ENCODE measurements at places on chromosomes 5 and 9.

GRCh38 chr9:71202931-71203330, 81.5 kb upstream of the TRPM3 start:
- no peak for DNase-seq

GRCh38 chr5:31232273-31232888, 38.9 kb downstream of the CDH6 start:
- peak; percentile 39 for DNase-seq

DNA sequence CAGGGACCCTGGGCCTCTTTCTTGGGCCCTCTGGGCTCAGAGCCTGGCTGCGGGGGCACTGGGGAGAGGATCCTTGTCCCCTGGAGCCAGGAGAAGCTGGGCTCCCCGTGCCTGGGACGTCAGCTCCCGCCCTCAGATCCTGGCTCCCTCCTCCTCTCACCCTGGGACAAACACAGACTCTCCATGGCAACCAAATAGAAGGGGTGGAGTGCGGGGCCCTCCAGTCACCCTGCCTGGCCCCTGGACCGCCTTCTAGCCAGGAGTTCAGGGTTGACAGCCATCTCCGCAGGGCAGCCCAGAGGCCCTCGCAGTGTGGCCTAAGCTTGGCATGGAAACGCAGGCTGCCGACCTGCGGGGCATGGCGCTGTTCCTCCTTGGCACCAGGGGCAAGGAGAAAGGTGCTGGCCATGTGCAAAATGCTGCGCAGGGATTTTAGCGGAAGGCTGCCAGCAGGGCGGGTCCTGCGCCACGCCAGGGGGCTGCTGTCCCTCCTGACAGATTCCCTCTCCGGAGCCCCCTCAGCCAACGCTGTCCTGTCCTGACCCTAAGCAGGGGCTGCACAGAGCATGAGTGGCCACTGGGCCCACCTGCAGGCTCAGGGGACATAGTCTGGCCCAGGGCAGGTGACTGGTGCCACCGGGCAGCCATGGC, 1.0 kb downstream of the ZDHHC11 start:
- no peak for DNase-seq

- no peak for DNase-seq
These were observed 68.2 kb downstream of the EBF1 start for GRCh38 chr5:159031513-159031912.

- peak; percentile 73 for DNase-seq
These were observed 74.7 kb downstream of the FGF1 start for GRCh38 chr5:142611154-142611553.

DNA sequence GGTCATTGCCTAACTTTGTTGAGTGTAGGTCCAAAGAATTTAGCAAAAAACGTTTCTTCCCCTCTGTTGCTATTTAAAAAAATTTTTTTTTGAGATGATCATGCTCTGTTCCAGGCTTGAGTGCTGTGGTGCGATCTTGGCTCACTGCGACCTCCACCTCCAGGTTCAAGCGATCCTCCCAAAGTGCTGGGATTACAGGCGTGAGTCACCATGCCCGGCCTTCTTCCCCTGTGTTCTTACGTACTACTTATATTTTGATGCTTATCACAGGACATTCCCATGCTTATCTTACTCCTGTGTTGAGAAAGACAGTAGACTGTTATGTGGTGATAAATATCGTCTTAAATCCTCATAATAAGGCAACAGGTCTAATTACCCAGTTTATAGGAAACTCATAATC, 2.5 kb downstream of the ACER2 start:
- no peak for DNase-seq

DNA sequence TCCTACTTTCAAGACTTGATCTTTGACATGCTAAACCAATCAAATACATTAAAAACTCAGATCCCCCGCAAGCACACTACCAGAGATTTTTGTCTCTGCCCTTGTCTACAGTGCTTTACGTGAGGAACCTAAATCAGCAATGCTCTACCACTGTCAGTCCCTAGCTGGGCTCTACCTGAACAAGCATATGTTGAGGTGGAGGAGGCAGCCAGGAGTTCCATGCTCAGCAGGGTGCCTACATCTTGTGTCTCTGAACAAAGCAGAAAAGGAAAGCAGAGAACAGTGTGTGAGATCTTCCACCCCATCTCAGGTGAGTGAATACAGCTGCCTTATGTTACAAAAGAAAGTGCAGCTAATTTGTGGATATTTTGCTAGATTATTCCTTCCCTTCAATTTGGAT, 255.0 kb downstream of the NDUFS4 start:
- DNase-seq = no peak

GRCh38 chr9:133647148-133647547, 11.0 kb downstream of the DBH start:
- DNase-seq = no peak

DNA sequence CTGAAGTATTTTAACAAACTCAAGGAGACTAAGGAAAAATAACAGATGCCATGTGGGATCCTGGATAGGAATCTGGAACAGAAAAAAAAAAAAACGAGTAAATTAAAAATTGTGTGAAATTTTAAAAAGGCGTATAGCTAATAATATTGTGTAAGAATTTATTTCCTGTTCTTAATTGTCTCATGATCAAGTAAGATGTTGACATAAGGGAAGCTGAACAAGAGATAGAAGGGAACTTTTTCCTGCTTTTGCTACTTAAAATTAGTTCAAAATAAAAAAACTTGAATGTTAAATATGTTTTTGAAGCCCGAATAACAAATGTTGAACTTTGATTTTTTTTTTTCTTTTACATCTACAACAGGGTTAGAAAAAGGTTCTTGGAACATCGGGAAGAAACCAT, 10.5 kb downstream of the SNAPC3 start:
- DNase-seq = no peak

GRCh38 chr5:170525470-170526211, 21.8 kb downstream of the KCNIP1 start:
- no peak for DNase-seq

DNA sequence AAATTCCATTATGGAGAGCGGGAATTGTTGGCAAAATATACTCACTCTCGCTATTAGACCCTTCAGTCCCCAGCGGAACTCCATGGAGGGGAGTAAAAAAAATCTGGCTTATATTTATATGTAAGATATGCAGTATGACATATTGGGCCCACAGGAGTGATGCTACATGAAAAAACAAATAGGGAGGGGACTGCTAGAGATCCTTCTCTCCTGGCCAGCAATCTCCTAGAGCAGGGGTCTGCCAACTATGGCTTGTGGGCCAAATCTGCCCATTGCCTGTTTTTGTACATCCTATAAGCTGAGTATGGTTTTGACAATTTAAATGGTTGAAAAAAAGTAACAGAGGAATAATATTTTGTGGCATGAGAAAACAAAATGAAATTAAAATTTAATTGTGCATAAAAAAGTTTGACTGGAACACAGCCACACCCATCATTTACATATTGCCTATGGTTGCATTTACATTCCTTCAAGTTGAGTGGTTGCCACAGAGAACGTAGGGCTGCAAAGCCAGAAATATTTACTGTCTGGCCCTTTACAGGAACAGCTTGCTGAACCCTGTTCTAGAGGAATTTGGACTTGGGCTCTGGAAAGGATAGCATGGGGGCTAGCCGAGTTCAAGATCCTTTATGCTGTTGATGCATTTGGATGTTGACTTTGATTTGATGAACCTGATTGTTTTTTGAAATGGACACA, 197.3 kb upstream of the CLINT1 start:
- no peak for DNase-seq

DNA sequence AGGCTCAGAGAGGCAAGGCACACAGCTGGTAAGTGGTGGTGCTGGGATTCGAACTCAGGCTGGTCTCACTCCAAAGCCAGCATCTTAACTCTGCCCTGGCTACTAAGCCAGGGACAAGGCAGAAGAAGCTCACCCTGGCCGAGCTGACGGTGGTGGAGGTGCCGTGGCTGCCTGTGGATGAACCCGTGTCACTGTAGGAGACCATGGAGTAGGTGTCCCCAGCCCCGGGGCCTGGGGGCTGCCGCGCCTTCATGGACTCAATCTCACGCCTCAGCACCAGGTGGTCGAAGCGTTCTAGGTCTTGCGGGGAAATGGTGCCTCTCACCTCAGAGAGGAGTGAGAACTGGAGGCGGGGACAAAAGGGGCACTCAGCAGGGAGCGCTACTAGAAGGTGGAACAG, 35.4 kb upstream of the AKNA start:
- DNase-seq = no peak

GRCh38 chr9:121455527-121456239, 44.0 kb downstream of the GGTA1 start:
- no peak for DNase-seq

- DNase-seq = no peak
These were observed 752 bp downstream of the TSSK1B start for GRCh38 chr5:113433862-113434612.

GRCh38 chr9:71767776-71768321, 464 bp downstream of the CEMIP2 start:
- no peak for DNase-seq

DNA sequence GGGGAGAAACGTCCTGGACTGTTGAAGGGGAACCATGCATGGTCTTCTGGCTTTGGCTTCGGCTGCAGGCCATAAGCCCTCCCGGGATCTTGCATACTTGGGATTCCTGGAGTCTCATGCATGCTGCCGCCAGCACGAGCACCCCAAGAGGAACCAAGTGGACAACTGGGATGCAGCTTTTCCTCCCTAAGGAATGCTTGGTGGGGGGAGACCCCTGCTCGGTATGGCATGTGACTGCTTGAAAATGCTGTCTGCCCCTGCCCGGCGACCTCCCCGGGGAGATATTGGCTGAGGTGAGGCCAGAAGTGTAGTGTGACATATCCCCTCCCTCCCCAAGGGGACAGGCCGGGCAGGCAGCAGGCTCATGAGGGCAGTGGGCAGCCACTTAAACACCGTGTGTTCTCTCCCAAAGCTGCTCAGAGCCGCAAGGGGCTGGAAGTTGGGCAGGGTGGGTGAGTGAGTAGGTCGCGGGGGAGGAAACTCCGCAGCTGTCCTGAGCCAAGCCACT, 15.7 kb downstream of the TMEM171 start:
- DNase-seq = no peak

GRCh38 chr5:30768056-30768690, 425.3 kb upstream of the CDH6 start:
- no peak for DNase-seq

DNA sequence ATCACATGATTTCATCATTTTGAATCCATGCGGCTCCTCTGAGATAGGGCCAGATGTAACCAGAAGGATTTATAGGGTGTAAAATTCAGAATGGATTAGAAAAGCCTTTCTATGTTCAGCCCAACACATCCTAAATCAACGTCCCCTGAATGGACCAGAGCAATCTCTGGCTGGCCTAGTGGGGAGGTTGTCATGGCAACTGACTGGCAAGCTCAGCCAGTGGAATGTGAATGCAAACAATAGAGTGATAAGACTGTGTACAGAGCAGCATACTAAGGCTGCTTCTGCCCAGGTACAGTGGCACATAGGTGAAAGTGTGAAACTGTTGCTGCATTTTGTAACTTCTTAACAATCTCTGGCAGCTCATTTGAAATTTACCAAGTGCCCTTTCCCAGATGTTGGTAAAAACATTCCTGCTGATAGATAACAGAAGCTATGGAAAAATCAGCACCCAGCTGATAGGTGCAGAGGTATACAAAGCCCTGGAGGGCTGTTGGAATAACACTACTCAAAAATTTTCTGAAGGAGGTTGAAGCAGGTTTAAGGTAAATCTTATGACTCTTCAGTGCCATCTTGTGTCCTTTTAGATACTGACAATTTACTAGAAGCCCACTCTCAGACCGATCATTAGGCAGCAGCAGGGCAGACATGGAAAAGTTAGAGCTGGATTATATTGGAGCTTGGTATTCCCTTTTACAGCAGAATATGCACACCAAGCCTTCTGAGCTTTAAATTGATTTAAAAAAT, 267.2 kb downstream of the RAB3C start:
- DNase-seq = peak; percentile 33

DNA sequence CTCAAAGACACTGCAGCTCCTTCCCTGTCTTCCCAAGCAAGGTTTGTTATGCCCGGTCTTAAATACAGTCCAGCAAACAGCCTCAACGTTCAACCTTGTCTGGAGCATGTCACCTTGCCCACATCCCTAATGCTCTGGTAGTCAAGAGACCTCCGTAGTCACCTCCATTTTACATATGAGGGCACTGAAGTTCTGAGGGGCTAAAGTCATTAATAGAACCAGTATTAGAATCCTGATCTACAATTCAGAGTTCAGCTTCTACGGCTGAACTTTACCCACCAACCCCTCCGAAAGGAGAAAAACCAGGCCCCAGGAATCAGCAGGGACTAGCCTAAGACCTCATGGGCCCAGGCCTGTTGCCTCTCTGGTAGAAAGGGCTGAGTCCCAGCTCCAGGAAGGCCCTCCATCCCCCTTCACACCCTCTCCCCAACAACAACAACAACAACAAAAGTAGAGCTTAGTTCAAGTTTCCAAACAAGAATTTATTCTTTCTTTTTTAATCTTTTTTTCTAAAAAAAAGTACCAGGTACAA, 795 bp upstream of the STOML2 start:
- DNase-seq = no peak

DNA sequence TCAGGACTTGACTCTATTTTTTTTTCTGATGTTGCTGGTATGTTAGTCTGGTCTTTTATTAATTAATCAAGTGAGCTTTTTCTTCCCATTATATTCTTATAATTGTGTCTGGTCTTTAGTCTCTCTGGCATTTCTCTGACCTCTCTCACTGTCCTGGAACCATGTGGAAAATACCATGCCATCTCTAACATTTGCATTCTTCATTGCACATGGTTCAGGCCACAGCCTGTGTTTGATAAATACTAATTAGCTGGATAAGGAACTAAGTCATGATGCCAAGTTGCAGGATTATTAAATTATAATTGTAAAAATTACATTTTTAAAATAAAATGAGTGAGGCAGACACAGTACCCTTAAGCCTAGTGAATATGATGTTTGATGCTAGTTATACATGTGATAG, 155.6 kb downstream of the EDIL3 start:
- DNase-seq = no peak

DNA sequence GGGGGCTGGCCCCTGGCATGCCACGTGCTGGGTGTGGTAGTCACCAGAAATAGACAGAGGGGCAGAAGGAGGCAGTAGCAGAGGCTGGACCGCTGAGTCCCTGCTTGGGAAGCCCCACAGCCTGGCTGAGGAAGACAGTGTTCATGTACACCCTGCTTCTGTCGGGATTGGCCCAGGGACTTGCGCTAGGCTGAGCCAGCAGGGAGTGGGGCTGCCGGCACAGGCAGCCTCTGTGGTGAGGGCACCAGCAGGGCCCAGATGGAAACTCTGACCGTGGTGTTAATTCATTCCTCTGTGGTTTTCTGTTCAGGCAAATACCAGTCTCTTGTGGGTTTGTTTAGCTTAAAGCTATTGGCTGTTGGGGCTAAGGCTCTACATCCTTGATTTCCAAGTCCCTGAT, 108.6 kb upstream of the RAD23B start:
- no peak for DNase-seq

DNA sequence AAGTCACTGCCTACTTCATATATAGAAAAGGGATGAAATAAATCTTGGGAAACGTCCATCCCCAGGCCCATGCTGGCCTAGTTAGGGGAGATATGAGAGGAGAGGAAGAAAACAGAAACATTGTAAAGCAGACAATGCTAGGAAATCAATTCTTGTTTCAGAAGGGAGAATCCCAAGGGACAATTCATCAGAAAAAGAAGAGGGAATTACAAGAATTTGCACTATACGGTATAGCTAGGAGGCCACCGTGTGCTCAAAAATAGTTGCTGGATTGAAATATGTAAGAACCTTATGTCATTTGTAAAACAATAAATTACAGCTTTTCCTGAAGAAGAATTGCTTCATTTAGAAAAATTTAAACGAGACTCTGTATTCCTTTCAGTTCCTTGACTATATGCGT, 8.3 kb upstream of the SHC3 start:
- DNase-seq = no peak

GRCh38 chr5:16707168-16707868, 90.5 kb upstream of the RETREG1 start:
- DNase-seq = no peak

- DNase-seq = no peak
These were observed 26.2 kb upstream of the MSX2 start for GRCh38 chr5:174698156-174698555.

Data from iPS DF 6.9 (cell line).